Cortex of kidney (tissue), 1 donor: ENCODE measurements at places on chromosomes 6 and 20.

DNA sequence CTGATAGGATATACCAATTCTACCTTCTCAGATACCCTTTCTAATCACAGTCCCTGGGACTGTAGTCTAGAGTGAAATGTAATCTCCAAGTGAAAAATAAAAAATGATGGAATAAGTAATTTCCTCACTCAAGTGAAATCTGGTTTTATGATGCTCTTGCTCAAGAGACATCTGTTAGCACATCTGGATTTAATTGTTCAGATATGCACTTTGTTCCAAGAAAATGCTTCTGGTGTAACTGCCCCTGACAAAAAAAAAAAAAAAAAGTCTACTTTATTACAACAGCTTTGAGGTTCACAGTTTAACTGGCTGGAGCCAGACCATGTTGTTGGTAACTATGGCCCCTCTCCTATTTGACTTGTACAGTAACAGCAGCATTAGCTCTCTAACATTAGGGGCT is 251.8 kb downstream of the BTBD9 start:
- no peak for DNase-seq

GRCh38 chr6:37674161-37674560 is 23.5 kb downstream of the MDGA1 start:
- DNase-seq = no peak

DNA sequence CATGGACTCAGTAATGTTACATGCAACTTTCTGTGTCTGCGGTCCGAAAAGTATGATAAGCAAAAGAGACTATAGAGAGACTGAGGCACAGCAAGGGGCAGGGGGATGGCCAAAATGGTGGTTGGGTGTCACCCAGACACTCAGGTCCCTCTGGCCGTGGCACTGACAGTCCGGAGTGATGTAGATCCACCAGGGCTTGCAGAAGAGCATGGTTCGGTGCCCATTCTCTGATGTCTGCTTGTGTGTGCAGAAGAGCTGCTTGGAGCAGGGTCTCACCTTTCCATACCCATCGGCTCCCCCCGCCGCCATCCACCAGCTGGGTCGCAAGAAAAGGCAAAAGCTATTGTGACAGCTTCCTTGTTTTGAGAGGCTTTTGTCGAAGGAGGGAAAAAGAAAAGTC is 6.6 kb upstream of the APCDD1L start:
- DNase-seq = no peak

DNA sequence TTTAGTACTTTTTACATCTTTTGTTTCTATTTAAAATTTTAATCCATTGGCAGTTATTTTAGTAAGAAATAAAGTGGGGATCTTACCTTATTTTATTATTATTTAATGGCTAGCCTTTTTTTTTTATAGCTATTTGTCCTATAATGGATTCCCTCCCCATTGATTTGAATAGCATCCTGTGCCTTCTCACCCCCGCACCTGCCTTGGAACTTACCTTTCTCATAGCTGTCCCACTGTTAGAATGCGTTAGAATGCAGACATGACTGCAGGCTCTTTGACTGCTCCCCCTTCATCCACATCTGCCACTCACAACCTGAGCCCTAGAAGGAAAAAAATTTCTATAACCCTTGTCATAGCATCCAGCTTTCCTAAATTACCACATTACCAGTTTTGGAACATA is 9.1 kb downstream of the PKIB start:
- no peak for DNase-seq

DNA sequence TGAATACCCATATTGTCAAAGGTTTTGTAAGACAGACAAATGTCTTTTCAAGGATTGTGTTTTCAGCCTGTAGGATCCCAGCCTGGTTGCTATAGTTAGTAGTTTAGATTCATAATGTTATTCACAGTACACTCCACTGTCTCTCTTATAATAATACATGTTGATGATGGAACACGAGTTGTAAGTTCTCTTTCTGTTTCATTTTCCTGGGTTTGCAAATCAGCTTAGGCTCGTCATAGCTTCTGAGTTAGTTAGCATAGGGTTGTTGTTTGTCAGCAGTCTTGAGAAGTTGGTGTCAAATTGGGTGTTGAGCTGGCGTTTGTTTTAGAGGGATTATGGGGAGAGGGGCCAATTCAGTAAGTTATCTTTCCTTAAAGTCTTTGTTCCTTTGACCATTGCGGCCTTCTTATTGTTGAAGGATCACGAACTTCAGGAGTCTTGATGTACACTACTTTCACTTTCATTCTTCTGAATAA is 45.8 kb downstream of the QKI start:
- no peak for DNase-seq

GRCh38 chr6:133017581-133017980 is 203.2 kb downstream of the RPS12 start:
- no peak for DNase-seq

GRCh38 chr20:43914311-43915210 is at the start of gene TOX2:
Gene TOX2 (plus strand): TSS chr20:43914852. CDS start chr20:43914892, 40 bp downstream.
- no peak for DNase-seq

- no peak for DNase-seq
Observed at GRCh38 chr6:137365707-137366437, 128.3 kb downstream of the OLIG3 start.

DNA sequence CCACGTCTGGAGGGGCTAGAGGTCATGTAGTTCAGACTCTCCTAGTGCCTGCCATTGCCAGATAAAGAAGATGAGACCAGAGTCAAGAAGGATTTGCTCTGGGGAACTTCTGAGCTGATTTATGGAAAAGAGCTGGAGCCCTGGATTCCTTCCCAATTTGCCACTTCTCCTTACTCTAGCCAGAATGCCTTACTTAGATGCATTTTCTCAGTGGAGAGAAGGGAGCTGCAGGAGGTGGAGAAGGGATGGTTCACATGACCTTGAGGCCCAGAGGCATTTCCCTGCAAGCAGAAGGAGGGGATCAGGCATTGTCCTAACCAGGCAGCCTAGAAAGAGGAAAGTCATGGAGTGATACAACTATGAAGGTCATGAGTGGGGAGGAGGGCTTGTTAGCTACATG is 122.2 kb downstream of the UNC5CL start:
- DNase-seq = no peak

DNA sequence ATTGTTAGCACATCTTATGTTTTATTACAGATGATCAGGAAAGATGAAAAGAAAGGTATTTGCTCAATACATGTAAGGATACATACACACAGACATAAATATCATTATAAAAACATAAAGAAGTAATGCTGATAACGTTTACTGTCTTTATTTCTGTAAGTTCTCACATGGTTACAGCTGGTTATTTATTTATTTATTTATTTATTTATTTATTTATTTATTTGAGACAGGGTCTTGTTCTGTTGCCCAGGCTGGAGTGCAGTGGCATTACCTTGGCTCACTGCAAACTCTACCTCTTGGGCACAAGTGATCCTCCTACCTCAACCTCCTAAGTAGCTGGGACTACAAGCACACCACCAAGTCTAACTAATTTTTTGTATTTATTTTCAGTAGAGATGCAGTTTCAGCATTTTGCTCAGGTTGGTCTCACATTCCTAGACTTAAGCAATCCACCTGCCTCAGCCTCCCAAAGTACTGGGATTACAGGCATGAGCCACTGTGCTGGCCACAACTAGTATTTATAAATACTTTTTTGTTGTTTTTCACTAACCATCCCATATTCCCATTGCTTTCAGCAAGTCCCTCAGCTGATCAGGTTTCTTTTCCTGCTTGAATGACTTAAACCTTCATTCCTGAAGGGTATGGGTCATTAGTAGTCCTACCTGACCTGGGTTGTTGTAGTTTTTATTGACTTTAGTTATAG is 35.8 kb downstream of the HLA-B start:
- no peak for DNase-seq

DNA sequence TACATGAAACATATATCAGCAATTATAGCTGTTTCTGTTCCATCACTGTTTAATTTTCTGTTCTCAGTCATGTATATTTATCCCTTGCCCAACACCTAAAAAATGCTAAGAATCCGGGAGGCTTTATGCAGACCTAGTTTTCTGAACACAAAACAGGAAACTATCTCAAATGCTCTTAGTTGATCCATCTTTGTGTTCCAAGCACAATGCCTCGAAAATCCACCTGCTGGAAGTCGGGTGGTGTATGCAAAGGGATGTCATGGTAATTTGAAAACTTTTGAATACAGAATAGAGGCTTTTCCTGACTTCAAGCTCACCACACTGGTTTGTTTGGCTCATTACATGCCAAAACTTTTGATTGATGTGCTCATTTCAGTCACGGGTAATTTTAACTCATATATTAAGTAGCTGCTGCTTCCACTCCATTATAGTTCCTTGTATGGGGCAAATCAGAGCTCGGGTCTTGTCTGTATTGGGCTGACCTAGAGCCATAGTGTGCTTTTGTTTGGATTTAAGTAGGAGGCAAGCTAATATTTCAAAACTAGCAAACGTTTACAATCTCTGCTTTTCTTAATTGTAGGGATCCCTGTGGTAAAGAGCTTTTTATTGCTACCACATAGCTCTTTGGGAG is 646.5 kb upstream of the EPHA7 start:
- DNase-seq = no peak

DNA sequence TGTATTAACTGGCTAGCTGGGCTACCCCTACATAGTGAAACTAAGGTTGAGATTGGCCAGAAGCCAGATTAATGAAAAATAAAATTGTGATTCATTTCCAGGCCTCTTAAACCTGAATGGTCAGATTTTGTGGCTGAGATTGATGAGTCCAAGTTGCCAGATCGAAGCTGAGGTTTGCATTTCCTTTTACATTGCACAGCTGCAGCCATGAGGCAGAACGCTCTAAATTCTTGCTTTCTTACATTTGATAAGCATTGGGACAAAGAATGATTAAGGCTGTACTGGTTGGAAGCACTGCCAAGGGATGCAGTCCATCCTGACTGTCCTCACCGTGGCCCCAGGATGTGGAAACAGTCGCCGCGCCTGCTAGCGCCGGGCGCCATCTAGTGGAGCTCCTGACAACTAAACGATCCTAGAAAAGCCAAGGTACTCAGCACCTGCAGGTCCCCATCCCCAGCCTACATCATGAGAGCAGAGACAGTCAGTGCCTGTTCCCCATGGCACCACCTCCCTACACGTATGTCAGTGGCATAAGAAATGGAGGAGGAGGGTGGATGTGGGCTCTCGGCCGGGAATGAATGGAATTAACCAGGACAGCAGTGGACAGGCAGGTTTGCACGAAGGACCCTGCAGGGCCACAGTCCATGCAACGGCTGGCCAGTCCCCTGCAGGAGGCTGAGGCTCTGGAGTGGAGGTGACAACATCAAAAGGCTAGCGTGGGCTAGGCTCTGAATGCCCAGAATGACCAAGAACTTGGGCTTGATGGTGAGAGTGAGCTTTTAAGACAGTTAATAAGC is 19.0 kb downstream of the PXDC1 start:
- no peak for DNase-seq

GRCh38 chr20:4519534-4519933 is 202.2 kb upstream of the PRND start:
- no peak for DNase-seq

DNA sequence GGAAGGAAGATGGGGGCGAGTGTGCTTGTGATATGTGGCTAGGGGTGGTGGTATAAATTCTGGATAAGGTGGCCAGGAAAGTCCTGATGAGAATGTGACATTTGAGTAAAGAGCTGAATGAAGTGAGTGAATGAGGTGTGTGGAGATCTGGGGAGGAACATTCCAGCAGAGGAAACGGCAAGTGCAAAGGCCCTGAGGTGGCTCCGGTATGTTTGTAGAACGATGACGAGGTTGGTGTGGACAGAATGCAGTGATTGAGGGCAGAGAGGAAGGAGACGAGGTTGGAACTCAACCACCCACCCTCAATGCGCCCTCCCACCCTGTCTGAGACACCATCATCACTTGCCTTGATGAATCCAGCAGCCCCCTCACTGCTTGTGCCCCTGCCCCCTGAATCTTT is 214.1 kb upstream of the RNF24 start:
- no peak for DNase-seq

DNA sequence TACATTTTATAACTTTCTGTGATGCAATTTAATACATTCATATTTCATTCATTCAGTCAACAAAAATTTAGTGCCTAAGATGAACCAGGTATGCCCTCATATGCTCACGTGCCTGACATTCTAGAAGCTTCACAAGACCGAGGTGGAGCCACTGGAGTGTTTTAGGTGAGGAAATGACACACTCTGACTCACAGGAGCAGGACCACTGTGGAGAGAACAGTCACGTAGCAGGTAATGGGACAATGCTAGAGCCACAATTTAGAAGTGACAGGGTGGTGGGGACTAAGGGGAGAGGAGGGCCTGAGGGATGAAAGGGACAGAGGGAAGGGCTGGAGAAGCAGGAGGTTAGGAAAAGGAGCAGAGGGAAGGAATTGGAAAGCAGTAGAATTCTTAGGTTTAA is 17.6 kb upstream of the HLA-A start:
- DNase-seq = no peak

GRCh38 chr6:45661661-45662060 is 283.9 kb upstream of the SUPT3H start:
- DNase-seq = no peak

DNA sequence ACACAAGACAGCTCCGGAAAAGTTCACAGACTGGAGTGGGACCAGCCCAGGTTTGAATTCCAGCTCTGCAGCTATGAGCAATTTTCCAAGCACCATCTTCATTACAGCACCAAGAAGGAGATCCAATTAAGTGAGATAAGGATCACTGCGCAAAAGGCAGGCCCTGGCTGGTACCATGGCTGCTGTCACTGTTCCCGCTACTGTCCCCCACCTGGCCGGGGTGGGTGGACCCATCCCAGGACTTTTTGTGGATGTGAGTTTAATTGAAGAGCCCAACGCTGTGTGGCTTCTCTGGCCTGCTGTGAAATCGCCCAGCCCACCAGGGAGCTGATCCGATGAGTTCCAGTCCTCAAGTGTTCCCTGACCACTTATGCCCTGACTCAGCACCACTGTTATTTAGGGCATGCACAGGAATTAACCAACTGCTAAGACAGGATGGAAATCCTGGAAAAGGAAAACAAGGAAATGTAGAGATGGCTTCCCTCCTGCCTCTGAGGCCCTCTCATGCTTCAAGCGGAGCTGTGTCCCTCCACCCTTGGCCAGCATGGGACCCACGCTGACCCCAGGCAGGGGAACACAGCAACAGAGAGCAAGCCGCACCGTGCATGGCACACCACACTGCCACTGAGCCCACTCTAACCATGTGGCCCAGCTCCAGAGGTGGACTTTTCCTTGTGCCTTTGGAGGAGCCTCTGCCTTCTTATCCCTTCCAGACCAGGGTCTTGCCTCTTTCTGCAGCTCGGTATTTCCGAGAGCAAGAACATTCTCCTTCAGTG is 150.0 kb upstream of the CST7 start:
- no peak for DNase-seq

- no peak for DNase-seq
Observed at GRCh38 chr6:26351544-26351953, 13.4 kb upstream of the BTN3A2 start.

DNA sequence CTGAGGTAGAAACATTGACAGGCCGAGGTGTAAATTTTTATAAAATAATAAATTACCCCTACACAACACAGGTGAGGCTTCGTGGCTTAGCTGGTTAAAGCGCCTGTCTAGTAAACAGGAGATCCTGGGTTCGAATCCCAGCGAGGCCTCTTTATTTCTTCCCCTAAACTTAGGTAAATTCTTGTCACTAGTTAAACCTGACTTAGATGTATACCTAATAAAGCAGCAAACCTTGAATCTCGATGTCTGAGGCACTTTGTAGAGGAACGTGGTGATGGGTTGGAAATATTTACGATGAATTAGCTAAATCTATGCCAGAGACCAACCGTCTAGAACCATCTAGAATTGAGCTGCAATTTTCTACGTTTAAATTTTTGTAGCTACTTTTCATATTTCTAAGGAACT is 185.6 kb downstream of the OR2B2 start:
- DNase-seq = no peak
